NCI-H345 (cell line): ENCODE measurements at places on chromosomes 5 and 9.
A peak's percentile ranks its signal among the peaks of the same experiment; 100 is the strongest.

- peak; percentile 82 for DNase-seq
Measured at GRCh38 chr9:137302118-137302448, at the start of gene NRARP. Gene NRARP (minus strand): TSS chr9:137302271. CDS start chr9:137301928, 343 bp downstream.

DNA sequence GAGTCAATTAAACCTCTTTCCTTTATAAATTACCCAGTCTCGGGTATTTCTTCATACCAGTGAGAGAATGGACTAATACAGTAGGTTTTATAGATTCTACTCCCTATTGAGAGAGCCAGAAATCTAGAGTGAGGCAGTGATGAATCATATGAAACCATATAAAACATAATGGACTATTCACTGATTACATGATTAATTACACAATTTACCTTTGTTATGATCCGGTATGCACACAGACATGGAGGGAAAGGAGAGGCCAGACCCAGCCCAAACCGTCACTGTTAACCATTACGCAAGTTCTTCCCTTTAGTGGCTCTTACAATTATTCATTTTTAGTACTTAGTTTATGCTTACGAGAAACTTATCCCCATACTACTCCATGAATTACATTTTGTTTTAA, 205.0 kb downstream of the DNAH5 start:
- no peak for DNase-seq

DNA sequence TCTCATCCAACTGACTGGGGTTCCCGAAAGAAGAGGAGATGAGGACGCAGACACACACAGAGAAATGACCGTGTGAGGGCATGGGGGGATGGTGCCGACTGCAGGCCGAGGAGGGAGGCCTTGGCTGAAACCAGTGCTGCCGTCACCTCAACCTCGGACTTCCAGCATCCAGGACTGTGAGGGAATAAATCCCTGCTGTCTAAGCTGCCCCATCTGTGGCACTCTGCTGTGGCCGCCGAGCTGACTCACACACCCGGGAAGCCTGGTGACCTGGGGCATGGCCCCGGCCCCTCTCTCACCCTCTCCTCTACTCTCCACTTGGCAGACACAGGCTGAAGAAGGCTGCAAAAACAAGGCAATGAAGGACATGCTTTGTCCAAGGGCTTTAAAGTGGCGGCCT, 4.4 kb upstream of the COL5A1 start:
- no peak for DNase-seq

GRCh38 chr9:18362901-18363685, 110.9 kb upstream of the ADAMTSL1 start:
- DNase-seq, result no peak

DNA sequence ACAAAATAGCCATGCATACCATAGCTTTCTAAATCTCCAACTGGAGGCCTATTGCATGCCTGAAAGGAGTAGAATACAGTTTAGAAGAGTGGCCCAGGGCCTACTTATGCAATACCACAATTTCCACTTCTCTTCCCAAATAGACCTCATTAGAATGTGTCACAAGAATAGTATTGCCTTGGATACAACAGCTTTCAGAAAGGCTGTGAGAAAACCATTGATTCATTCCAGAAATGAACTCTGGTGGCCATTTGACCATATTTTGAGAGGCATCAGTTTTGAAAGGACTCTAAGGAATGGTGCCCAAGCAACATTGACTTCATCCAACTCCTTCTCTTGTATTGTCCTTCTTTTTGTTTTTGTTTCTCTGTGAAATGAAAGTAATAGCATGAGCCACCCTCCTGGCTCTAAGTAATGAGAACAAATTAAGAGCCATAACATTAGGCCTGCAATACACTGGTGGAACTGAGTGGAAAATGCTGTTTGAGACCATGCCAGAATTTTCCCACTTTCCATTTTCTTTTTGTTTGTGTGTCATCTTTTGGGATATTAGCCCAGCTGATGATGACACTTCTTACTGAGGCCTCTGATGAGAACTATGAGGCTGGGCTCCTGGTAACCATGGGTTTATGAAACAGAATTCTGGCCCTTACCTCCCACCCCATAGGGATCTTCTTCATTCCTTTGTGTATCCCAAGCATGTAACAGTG, 90.2 kb downstream of the TMEM174 start:
- no peak for DNase-seq

DNA sequence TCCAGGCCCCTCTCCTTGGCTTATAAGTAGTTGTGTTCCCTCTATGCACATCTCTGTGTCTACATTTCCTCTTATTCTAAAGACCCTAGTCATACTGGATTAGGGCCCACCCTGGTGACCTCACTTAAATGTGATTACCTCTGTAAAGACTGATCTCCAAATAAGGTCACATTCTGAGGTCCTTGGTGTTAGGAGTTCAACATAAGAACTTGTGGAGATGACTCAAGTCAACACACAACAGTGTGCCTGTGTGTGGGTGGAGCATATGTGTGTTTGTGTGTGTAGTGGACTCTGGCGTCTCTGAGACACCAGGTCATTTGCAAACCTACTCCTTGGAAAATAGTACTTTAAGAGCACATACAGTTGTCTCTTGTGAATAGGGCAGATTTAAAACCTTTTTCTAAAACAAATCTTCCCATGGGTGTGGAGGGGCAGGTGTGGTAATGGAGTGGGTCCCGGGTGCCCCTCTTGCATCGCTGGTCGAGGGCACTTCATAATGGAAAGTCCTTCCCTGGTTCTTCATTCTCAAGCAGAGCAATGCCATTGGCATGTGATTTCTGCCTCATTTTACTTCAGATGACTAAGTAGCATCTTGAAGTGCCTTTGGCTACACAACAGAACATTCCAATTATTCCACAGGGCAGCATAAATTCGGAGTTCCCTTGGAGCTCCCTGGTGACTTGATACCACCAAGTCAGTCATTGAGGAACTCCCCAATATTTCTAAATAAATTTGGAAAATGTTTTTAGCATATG, 84.4 kb downstream of the C9orf152 start:
- no peak for DNase-seq

- DNase-seq, result no peak
Measured at GRCh38 chr5:168086104-168086610, 205.3 kb upstream of the WWC1 start.

DNA sequence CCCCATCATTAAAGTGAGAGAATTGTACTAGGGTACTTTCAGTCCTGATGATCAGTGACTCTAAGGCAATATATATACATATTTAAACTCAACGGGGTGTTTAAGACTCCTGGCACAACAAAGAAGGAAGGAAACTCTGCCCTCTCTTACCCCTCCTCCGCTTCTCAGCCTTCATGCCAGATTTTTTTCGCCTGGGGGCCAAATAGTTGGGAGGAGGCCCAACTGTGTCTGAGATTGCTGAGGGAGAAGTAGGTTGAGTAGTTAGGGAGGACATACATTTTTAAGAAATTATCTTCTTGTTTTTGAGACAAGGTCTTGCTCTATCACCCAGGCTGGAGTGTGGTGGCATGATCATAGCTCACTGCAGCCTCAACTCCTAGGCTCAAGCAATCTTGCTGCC, 127.7 kb upstream of the SHB start:
- DNase-seq, result no peak

GRCh38 chr5:3839151-3839550, 243.5 kb downstream of the IRX1 start:
- DNase-seq, result no peak

- DNase-seq, result no peak
Measured at GRCh38 chr5:2904956-2905355, 153.5 kb upstream of the IRX2 start.

- no peak for DNase-seq
Measured at GRCh38 chr5:34487956-34488355, 168.2 kb upstream of the RAI14 start.

DNA sequence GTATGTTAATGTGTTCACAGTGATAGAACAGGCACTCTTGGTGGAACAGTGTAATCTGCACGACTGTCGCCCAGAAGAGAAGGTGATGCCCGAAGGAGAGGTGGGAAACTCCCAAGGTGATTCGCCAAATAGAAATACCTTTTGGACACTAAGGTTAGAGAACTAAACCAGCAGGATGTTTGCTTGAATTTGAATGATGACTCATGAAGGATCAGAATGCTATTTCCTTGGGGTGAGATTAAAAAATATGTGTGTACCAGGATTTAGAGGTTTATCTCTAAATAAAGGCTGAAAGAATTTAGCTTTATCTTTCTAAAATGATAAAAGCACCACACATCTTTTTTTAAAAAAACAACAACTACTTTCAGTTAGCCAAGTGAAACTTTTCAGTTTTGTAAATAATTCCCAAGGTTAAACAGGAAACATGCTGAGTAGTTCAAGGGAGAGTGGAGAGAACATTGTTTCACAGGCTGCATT, 297.4 kb upstream of the TAS2R1 start:
- DNase-seq, result no peak

DNA sequence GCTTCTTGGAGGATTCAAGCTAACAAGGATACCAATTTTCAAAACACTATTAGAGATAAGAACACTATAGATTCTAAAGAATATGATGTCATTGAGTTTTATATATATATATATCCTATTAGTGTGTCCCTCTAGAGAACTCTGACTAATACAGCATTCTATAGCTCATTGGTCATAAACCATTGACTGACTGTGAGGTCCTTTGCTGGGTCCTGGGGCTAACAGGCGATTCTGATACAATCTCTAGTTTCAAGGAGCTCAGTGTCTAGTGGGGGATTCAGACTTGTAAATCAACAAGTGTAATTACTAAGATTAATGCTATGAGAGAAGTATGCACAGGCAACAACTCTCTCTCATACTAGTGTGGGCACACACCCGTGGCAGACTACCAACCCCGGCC, 234.5 kb downstream of the DENND1A start:
- DNase-seq, result no peak

GRCh38 chr9:38181866-38182265, 112.8 kb upstream of the SHB start:
- no peak for DNase-seq

DNA sequence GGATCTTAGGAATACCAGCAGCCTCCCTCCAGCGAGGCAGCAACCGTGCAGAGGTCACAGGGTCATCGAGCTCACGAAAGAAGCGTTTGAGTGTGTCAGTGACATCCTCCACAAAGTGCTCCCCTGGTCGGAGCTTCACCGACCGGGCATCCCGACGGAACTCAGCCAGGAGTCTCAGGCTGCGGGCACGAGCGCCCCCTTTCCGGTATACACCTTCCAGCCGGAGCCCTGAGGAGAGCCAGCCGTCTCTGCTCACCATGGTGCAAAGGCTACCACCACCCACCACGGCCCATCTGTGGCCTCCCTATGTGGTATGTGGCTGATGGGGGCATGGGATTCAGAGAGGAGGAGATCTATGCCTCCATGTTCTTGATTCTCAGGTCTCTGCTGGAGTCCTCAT, 10.8 kb upstream of the FCHSD1 start:
- no peak for DNase-seq

- DNase-seq, result no peak
Measured at GRCh38 chr5:71899865-71900342, 180.8 kb downstream of the CARTPT start.

DNA sequence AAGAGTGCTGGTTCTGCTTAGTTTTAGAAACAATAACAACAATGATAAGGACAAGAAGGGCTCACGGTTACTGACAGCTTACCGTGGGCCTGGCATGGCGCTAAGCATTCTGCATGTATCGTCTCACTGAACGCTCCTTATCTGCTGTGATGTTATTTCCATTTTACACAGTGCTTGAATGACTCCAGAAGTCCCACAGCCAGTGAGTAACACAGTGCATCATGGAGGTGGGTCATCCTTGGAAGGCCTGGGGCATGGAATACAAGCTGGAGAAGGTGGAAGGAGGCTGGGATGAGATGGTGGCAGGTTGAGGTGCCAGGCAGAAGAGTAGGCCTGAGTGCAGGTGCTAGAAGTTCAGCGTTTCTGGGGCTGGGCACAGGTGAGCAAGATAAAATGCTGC, 36.5 kb upstream of the FAT2 start:
- no peak for DNase-seq

DNA sequence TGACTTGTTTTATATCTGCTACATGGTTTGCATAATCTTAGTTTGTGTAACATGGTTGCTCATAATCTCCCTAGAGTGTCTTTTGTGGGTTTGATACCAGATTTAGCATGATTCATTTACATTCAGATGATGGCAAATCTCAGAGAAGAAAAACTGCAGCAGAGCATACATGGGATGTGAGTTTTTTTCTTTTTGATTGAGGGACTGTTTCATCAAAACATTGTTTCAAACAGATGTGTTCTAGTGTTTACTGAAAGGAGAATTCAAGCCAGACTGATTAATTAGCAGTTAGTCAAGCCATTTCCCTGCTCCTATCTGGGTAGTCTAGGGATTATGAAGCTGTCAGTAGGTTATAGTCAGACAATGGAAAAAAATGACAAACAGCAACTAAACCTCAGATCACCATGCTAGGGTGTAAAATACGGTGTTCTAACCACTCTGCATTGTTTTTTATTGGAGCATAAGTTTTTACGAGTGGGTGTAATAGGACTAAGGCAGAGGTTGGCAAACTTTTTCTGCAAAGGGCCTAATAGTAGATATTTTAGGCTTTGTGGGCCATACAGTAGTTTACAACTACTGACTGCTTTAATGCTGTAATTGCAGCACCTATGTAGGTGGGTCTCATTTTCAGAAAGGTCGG, 10.5 kb upstream of the GDNF start:
- DNase-seq, result no peak

DNA sequence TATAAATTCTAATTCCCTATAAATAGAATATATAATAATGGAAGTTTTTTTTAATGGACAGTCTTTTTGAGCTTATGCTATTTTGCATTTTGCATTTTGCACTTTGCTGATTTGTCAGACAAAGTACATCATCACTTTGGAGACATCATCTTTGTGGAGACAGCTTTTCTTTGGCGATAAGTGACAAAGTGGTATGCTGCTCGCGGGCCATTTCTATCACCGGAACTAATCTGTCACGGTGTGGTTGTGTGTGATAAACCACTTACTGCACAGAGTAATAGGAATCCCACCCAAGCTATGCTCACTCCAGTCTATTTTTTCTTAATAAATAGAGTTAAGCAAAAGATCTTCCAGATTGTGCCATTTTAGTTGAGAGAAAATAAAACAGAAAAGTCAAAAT, 133.1 kb downstream of the MACIR start:
- no peak for DNase-seq

DNA sequence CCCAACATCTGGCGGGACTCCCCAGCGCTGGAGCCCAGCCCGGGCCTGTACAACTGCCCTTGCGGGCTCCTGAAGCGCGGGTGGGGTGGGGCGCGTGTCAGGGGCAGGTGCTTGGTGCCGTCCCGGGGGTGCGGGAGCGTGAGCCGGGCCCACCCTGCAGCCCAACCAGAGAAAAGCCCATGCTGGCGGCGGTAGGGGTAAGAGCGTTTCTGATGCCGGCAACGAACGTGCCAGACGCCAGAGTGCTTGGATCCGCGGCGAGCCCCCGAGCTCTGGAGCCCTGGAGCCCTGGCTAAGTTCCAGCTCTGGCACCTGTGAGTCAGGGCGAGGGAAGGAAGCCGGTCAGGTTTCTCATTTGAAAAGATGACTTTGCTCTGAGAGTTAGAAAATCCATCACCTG, 58.0 kb downstream of the ZNF510 start:
- peak; percentile 86 for DNase-seq

DNA sequence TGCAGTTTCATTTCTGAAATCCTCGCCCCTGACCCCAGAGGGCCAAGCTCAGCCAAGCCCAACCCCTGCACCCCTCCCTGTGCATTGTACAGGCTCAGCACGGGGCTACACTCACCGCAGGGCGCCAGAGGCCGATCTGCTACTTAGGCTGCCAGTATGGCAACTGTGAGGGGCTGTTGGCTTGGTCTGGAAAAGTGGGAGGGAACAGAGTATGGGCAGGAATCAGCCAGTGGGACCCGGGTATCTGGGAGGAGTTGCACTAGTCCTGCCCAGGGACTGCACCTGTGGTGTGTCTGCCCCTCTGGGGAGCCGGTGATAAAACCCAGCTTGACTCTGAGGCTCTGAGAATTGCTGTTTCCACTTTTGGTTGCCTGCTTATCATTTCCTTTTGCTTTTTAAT, 167.4 kb upstream of the KIF2A start:
- peak; percentile 62 for DNase-seq
